ENCODE measurements at places on chromosomes 11 and 22. TPM values are rescaled to one million over a fixed set of nuclear protein-coding genes. Genes with fewer than 3 reads are reported as not detected.
A peak's percentile ranks its signal among the peaks of the same experiment; 100 is the strongest.

DNA sequence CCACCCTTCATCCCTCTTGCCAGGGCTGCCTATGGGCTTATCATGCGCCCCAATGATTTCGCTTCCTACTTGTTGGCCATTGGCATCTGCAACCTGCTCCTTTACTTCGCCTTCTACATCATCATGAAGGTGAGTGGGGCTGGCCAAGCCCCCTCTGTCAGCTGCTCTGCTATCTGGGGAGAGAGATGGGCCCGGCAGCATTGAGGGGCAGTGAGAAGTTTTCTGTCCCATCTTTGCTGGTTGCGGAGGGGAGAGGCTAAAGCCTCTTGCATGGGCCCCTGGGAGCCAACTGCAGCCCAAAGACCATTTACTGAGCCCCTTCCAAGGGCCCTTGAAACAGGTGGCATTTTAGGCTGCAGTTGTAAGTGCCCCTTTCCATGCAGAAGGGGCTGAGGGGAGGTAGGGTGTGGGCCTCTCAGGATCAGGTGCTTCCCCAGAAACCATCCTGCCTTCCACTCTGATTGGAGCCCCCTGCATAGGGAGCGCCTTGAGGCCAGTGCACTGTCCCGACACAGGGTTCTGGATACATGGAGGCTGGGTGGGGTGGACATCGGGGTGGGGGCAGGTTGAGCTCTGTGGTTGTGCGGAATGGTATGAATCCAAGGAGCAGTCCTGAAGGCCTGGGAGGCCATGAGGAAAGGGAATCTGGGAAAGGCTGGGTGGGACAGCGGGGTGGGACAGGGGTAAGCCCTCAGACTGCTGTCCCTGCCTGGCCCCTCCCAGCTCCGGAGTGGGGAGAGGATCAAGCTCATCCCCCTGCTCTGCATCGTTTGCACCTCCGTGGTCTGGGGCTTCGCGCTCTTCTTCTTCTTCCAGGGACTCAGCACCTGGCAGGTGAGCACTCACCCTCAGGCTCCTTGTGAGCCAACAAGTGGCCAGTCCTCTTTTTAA is 5.8 kb upstream of the TAGLN start:
- no peak for DNase-seq

DNA sequence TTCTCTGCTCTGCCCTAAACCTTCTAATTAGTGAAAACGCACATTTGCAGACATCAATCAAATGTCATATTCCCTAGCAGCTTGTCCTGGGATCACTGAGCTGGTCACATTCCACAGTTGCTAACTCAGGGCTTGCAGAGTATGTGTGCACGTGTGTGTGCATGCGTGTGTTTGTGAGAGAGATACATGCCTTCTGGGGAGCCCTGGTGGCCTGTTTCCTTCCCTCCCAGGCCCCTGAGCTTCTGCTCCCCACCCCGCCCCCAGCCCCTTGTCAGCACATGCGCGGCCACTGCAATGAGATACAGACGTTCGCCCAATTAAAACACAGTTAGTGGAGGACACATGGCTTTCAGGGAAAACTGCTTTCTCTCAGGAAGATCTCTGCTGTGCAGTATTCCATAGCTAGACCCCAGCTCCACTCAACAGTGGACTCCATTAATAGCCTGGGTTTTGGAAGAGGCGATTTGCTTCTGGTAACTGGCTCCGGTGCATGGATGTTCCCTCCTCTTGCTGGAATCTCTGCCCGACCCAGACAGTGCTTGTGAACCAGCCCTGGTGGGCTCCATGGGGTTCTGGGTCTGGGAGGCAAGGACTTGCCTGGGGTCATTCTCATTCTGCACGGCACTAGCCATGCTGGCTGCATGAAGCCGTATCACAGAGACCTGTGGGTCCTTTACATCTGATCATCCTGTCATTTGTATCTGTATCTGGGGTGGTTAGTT is 17.7 kb downstream of the LRP5 start:
- no peak for DNase-seq

DNA sequence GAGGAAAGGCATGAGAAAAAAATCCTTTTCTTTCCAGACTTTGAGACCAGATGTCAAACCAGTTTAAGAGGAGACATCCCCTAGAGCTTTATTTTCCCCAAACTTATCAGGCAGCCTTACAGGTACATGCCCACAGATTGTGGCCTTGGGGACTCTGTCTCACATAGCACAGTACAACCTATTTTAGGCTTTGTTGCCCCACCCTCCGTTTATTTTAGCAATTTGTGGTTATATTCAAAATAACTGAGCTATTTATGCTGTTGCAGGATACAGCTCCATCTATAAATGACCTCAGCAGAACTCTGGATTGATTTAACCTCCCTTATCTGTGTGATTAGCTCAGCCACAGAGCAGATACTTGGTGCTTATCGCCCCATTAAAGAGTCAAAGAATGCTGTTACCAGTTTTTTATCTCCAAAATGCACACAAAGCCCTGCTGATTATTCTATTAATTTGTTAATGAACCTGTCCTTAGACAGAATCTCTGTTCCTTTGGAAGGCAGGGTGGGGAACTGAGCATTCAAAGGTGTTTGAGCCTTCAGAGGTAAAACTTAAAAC is 525.2 kb downstream of the OPCML start:
- no peak for DNase-seq

- DNase-seq: no peak
These were observed 81.2 kb downstream of the OR5AK2 start for GRCh38 chr11:57069942-57070341.

The PAMR1 gene
- total RNA-seq: 15.0 TPM

GRCh38 chr11:64890522-64890939 is 12.1 kb upstream of the EHD1 start:
- DNase-seq: no peak

The GLYAT gene
- total RNA-seq: not detected

DNA sequence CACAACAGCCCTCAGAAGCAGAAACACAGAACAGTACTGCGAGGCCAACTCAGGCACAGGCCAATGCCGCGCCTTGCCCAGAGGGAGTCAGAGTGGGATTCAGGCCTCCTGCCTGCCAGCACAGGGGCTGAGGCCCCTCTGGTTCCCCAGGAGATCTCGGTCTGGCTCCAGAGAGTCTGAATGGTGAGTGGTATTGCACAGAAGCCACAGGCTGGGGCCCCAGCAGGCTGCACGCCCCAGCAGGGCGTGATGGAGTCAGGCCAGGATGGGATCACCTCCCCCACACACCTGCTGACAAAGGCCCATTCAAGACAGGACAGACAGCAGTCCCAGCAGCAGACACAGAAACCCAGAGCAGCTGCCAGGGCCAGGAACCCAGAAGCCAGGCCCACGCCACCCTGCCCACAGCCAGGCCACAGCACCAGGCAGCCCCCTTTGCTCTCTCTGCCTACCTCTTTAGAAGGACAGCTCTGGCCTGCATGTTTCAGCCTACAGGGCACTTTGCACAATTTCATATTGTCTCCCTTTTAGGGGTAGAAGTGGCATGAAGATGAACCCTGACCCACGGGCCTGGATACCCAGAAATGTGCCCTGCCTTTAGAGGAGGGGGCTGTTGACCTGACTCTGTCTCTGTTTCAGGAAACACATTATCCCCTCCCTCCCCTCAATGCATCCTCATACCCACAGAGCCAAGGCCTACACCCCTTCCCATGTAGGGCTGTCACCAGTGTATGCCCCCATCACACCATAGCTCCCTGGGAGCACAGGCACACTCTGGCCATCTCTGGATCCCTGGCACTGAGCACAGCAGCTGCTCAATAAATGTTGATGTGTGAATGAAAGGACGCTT is 6.1 kb downstream of the FXYD6 start:
- peak; percentile 61 for DNase-seq

GRCh38 chr22:45452565-45453379 is 39.3 kb downstream of the RIBC2 start:
- no peak for DNase-seq

The F2 gene
- total RNA-seq: not detected

GRCh38 chr11:2428322-2428795 is 16.0 kb downstream of the TRPM5 start:
- DNase-seq: peak; percentile 66

DNA sequence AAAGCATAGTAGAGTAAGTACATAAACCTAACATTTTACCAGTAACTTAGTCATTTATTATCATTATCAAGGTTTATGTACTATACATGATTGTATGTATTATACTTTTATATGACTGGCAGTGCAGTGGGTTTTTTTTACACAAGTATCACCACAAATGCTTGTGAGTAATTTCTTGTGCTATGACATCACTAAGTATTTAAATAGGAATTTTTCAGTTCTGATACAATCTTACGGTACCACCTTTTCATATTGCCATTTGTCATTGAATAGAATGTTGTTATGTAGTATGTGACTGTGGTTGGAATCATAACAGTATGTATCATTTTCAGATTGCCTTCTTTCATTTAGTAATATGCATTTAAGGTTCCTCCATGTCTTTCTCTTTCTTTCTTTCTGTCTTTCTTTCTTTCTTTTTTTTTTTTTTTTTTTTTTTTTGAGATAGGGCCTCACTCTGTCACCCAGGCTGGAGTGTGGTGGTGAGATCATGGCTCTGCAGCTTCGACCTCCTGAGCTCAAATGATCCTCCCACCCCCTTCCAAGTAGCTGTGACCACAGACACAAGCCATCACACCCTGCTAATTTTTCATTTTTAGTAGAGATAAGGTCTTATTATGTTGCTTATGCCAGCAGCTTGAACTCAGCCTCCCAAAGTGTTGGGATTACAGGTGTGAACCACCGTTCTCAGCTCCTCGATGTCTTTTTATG is 18.6 kb downstream of the ATM start:
- DNase-seq: no peak

GRCh38 chr11:10233581-10233980 is 60.4 kb downstream of the SBF2 start:
- no peak for DNase-seq

DNA sequence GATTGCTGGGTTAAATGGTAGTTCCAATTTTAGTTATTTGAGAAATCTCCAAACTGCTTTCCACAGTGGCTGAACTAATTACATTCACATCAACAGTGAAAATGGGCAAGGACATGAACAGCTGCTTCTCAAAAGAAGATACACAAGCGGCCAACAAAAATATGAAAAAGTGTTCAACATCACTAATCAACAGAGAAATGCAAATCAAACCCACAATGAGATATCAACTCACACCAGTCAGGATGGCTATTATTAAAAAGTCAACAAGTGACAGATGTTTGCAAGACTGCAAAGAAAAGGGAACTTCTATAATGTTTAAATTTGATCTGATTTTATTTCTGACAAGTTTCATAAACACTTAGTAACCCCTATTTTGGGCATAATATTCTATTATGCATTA is 537.5 kb downstream of the DLG2 start:
- DNase-seq: no peak

The HBG2 gene
- not detected for total RNA-seq

DNA sequence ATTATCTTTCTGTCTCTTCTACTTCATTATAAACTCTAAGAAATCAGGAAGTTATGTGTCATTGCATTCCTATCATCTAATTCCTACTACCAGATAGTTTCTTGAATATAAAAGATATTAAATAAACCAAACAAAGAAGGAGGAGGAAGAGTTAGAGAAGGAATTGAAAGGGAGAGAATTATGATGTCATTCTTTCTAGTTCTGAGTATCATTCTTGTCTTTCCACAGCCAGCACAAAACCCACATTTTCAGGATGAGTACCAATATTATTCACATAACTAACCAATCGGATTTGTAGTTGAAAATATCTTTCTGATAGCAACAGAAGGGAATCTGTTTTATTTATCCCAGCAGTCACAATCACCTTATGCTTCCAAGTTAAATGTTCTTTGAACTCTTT is 13.3 kb downstream of the MS4A13 start:
- DNase-seq: no peak

The MS4A3 gene
- not detected for total RNA-seq

DNA sequence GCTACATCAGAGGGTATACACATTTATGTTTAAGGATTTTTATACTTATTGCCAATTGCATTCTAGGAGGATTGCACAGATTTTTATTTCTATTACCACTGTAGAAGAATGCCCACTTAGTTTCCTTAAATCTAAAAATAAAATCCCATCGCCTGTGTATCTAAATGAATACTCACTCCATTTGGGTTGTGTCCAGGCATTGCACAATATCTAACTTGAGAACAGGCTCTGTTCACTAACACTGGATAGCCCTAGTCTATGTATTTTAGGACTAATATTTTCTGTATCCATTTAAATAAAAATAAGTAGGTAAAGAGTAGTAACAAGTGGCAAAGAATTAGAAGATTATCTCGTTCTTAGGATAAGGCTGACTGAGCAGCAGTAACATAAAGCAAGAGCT is 4.1 kb downstream of the C11orf52 start:
- DNase-seq: no peak

DNA sequence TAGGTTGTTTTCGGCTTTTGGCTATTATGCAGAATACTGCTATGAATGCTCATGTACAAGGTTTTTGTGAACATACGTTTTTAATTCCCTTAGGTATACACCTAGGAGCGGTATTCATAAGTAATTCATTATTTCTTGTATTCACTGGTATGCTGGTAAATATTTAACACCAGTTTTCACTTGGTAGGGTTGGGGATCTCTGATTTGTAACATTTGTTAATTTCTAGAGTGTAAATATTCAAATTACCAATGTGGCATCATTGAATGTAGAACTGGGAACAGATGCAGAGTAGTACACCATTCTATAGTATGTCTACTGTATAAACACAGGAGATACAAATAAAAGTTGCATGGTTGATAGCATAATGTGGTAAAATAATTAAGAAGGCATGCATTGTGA is 16.3 kb downstream of the GVQW3 start:
- no peak for DNase-seq

The OR52N4 gene
- not detected for total RNA-seq

- DNase-seq: peak; percentile 92
These were observed 40.1 kb upstream of the FLI1 start for GRCh38 chr11:128653801-128654231.

DNA sequence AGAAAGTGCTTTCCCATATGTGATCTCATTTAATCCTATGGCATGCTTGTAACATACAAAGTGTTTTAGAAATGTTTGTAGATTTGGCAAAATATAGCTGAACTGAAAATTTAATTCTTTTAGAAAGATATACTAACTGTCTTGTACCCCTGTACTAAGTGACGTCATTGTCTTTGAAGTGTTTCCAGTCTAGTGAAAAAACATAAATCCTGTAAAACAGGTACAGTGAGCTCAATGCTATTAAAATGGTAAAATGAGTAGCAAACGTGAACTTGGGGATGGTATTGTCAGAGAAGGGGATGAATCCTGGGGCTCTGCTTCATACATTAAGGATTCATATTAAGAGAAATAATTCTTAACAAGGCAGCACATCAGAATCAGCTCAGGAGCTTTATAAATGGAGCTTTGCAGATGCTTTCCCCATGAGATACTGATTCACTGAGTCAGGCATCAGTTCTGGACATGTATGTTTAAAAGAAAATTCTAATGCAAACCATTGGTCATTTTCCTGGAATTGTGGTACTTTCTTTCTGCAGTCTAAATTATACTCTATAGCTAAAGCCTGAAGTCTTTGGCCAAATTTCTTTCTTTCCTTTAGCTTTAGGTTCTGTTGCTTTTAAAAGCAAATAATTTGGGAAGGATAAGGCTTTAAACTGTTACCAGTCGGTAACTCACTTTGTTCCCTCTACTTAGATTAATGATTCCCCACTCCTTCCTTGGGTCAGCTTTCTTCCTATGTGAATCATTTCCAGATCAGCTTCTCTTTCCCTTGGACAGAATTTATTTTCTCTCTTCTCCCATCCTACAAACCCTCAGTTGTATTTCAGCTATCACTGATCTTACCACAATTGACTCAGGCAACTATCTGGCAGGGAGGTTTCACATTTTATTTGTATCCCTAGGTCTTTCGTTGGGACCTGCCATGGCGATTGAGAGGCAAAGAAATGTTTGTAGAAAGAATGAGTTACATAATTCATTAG is 57.5 kb upstream of the DDI1 start:
- no peak for DNase-seq

All from lower leg skin (tissue), 4 donors.